ENCODE measurements at places on chromosomes 2 and 18. TPM values are rescaled to one million over a fixed set of nuclear protein-coding genes. Genes with fewer than 3 reads are reported as not detected.

Gene DPP4
- total RNA-seq, result 3.6 TPM

Gene MAPRE2
- 87.6 TPM for total RNA-seq

Gene TNFAIP6
- 1.8 TPM for total RNA-seq

Gene PKP4
- 41.1 TPM for total RNA-seq

Gene ARPC2
- total RNA-seq, result 126 TPM

Gene MC4R
- not detected for total RNA-seq
